GM23248 (cell line): ENCODE measurements at places on chromosomes 2 and 18. TPM values are rescaled to one million over a fixed set of nuclear protein-coding genes. Genes with fewer than 3 reads are reported as not detected.

- DNase-seq: no peak
Measured at GRCh38 chr2:25473758-25474340, 132.1 kb upstream of the DNMT3A start.

- DNase-seq: no peak
Measured at GRCh38 chr2:52178845-52179244, 1146.9 kb upstream of the NRXN1 start.

DNA sequence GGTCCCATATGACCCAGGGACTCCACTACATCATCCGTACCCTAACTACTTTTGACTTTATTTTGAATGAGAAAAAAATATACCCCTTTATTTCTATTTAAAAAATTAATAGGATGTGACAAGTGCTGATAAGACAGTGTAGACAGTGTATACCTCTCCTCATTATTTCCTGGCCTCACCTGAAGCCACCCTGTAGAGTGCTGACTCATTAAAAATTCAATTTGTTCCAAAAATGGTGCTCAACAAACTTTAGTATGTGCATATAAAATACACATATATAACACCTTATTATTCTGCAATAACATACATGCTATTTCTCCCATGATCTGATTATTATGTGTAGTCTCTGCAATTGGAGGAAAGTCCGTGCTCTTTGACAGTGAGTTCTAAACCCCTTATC lies 20.8 kb downstream of the NOL4 start:
- DNase-seq: no peak

GRCh38 chr2:90069290-90069894 lies 1377.9 kb downstream of the RPIA start:
- peak; percentile 66 for DNase-seq

DNA sequence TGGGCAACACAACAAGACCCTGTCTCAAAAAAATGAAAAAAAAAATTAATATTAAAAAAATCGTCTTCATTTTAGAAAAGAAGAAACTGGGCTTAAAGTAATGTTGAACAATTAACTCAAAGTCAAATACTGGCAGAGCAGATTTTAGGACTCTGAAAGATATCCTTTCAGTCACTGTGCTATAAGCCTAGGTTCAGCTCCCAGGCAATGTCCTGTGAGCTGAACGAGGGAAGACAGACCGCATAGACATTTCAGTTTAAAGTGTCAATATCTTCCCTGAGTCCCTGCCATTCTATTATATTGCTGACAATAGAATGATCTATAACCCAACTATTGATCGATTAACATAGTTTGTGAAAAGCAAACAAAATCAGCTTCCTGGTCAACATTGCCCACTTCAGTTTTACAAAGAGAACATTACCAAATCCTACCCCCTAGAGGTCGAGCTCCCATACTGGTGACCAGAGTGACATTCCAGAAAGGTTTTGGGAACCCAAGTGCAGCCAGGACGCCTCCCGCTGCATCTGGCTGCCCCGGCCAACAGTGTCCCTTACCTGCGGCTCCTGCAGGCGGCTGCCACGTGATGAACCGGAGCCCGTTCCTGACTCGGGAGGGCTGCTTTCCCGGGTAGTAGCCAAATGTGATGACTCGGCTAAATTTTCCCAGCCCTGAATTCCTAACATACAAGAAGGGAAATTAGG lies 639 bp downstream of the MRO start:
- peak; percentile 28 for DNase-seq

DNA sequence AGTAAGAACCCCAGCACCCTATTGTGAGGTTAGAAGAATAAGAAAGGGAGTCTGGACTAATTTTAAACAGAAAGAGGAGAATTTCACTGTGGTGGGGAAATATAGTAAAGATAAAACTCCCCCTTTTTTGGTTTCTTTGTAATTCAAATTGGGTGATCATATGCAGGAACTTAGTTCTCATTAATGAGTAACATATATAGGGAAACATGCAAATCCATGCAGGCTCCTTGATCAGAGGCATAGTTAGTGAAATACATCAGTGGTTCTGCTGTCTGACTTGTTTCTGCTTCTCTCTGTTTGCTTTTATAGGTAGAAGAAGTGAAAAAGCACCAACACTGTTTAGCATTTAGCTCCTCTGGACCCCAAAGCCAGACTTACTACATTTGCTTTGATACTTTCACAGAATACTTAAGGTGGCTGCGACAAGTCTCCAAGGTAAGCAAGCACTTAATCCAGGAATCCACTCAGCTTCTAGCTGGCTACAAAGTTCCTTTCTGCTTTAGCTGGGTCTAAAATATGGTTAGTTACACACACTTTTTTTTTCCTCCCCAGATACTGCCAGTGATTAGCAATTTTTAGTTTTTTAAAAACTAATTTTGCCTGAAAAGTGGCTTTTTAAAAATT lies 123.2 kb downstream of the PHLPP1 start:
- no peak for DNase-seq

DNA sequence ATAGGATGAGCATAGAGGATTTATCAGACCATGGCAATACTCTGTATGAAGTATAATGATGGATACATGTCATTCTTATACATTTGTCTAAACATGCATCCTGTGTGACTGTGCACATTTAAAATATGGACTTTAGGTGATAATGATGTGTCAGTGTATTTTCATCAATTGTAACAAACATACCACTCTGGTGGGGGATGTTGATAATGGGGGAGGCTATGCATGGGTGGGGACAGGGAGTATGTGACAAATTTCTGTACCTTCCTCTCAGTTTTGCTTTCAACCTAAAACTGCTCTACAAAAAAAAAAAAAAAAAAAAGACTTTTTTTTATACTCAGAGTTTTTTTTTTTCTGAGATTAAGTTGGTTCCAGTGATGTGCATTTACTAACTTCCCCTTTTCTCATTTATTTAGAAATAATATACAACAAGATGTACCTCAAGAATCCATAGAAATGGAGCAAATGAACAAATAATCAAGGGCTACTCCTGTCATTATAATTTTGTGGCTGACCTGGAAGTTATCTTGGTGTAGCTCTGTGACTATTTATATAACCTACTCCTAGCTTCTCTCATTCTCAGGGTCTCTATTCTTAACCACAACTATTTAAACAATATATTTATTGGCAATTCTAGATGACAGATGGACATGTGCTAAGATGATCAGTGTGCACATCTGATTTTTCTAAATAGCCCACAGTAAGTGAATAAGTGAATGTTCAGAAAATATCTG lies 108.9 kb upstream of the ITGA4 start:
- no peak for DNase-seq

GRCh38 chr18:55487997-55488396 lies 100.0 kb downstream of the TCF4 start:
- no peak for DNase-seq

- DNase-seq: peak; percentile 50
Measured at GRCh38 chr18:3877678-3878077, 427.7 kb downstream of the TGIF1 start.

DNA sequence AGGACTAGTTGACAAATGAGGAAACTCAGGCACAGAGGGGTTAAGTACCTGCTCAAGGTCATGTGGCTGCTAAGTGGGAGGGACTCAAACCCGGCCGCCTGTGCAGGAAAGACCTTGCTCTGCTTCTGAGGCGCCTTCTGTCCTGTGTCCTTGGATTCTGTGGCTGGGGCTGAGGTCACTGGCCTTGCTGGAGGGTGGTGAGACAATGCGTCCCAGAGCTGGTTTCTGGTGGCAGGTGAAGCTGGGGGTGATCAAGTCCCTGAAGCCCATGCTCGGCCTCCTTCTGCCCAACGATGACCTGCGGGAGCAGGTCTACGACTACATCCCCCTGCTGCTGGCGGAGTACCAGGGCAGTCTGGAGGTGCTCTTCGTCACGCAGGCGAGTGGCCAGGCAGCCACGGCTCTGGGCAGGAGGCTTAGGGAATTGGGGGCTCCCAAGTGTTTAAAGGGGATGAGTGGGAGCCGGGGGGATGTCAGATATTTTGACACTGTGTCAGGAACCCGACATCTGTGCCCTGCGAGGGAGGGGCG lies 16.1 kb downstream of the MROH2A start:
- no peak for DNase-seq

GRCh38 chr2:47249931-47250330 lies 94.8 kb upstream of the STPG4 start:
- DNase-seq: no peak

DNA sequence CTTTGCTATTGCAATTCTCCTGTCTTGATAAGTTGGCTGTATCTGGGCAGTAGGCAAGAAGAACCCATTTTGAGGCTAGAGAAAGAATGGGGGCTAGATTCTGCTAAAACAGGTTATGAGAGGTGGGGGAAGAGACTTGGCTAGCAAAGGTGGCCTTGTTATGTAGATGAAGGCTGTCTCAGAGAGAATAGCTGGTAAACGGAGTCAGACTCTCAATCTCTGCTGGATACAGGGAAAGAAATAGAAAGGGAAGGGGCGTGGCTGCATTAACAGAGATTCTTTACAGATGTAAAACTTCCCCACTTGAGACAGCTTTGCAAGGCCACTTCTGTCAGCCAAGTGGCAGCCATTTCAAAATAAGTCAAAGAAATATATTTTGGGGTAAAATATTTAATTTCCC lies 38.1 kb upstream of the ARHGAP25 start:
- DNase-seq: no peak

DNA sequence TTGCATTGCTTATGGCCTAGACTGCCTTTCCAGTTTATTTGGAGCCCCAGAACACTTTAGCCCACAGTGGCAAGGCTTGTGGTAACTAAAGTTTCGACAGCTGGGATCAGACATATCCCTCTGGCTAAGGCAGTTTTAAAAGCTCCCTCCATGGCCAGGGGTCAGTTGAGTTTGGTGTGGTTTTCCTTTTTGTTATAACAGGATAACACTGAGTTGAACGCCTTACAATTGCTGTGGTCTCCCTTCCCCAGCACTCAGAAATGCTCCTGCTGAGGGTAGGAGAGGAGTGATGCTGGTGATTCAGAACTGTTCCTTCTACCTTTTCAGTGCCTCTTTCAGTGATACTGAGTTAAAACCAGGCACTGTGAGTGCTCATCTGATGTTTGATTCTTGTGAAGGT lies 182.6 kb downstream of the GULP1 start:
- no peak for DNase-seq

GRCh38 chr2:18378020-18378653 lies 182.3 kb downstream of the RDH14 start:
- DNase-seq: peak; percentile 70

DNA sequence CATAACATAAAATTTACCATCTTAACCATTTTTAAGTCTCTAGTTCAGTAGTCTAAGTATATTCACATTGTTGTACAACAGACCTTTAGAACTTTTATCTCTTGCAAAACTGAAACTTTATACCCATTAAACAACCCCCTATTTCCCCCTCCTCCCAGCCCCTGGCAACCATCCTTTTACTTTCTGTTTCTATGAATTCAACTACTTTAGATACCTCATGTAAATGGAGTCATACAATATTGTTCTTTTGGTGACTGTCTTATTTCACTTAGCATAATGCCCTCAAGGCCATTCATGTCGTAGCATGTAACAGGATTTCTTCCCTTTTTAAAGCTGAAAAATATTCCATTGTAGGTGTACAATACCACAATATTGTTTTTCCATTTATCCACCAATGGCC lies 129.8 kb downstream of the PDE11A start:
- no peak for DNase-seq

GRCh38 chr18:44602380-44602779 lies 78.3 kb upstream of the SETBP1 start:
- DNase-seq: peak; percentile 55

- no peak for DNase-seq
Measured at GRCh38 chr18:22325396-22325795, 92.3 kb downstream of the CTAGE1 start.

DNA sequence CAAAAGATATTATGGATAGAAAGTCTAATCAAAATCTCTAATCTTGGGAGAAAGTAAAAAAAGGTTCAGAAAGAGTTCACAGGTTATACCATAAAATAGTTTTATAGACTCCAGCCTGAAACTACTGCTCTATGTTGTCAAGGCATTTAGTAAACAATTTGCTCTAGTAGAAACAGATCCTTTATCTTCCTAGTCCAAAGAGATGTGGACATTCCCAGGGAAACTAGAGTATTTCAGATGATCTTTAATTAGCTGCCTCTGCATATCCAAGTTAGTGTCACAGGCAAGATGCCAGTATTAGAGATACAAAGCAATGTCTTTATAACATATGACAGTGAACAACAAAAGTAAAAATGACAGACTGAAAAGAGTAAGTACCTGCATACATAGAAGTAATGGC lies 708.6 kb downstream of the CCDC85A start:
- no peak for DNase-seq

DNA sequence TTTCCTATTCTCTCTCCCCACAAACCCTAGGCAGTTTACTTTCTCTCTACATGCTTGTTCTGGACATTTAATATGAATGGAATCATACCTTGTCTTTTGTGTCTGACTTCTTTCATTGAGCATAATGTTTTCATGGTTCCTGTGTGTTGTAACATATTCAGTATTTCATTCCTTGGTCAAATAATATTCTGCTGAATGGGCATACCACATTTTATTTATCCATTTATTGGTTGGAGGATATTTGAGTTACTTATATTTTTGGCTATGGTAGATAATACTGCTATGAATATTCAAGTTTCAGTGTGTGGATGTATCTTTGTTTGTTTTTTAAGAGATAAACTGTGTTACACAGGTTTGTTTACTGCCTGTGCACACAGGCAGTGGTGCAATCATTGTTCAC lies 9.0 kb downstream of the TWSG1 start:
- DNase-seq: no peak

DNA sequence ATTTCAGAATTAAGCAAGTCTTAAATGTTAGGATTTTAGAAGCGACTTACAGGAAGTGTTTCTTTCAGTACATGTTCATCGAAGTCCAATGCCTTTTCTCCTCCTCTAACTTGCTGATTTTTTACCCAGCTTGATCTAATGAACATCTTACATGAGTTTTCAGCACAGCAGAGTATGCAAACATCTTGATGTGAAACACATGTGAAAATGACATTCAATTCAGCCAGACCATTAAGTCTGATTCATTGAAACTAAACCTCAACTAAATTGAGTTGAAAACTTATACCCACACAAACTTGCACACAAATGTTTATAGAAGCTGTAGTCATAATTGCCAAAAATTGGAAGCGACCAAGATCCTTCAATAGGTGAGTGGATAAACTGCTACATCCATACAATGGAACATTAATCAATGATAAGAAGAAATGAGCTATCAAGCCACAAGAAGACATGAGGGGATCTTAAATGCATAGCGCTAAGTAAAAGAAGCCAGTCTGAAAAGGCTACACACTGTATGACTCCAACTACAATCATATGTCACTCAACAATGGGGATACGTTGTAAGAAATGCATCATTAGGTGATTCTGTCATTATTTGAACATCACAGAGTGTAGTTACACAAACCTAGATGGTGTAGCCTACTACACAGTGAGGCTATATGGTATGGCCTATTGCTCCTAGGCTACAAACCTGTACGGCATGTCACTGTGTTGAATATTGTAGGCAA lies 18.5 kb downstream of the PSTPIP2 start:
- peak; percentile 42 for DNase-seq

- no peak for DNase-seq
Measured at GRCh38 chr18:2201036-2201600, 370.2 kb downstream of the METTL4 start.

NMUR1 gene
- not detected in 2 replicates for polyA plus RNA-seq

CYP26B1 gene
- polyA plus RNA-seq: 0.23 and 0.33 TPM in 2 replicates

PROKR1 gene
- polyA plus RNA-seq: not detected in 2 replicates

MAP3K20 gene
- 68.9 and 71.6 TPM in 2 replicates for polyA plus RNA-seq

SCG2 gene
- 0.37 and 0.60 TPM in 2 replicates for polyA plus RNA-seq

FBXO15 gene
- polyA plus RNA-seq: 0.54 and 1.1 TPM in 2 replicates

DSC2 gene
- not detected in 2 replicates for polyA plus RNA-seq

SOWAHC gene
- polyA plus RNA-seq: 18.0 and 19.8 TPM in 2 replicates

CCDC68 gene
- 0.18 TPM in 1 of 2 replicates, not detected in the other for polyA plus RNA-seq

MERTK gene
- not detected in 2 replicates for polyA plus RNA-seq
